ENCODE measurements at places on chromosomes 2 and 18. TPM values are rescaled to one million over a fixed set of nuclear protein-coding genes. Genes with fewer than 3 reads are reported as not detected.

The UGT1A6 gene
- total RNA-seq, result not detected

The DCDC2C gene
- total RNA-seq, result not detected

The HOXD1 gene
- total RNA-seq, result 1.8 TPM

The SP9 gene
- not detected for total RNA-seq

The MAP3K20 gene
- total RNA-seq, result 63.3 TPM

The CFAP65 gene
- not detected for total RNA-seq

The MSGN1 gene
- total RNA-seq, result not detected

The DSEL gene
- total RNA-seq, result 20.7 TPM

The ICA1L gene
- total RNA-seq, result 10.3 TPM

The SEPTIN10 gene
- 106 TPM for total RNA-seq

The SERPINB4 gene
- not detected for total RNA-seq

The DSC3 gene
- total RNA-seq, result 1.1 TPM

The SNORC gene
- total RNA-seq, result 0.57 TPM

The ALKAL2 gene
- 0.98 TPM for total RNA-seq

The GALR1 gene
- total RNA-seq, result 0.22 TPM

The RABL2A gene
- total RNA-seq, result 5.7 TPM

The NHEJ1 gene
- 19.4 TPM for total RNA-seq

The GPBAR1 gene
- total RNA-seq, result 10.9 TPM

The MROH2A gene
- total RNA-seq, result not detected

The GTF2A1L gene
- total RNA-seq, result 1.7 TPM

The CROCC2 gene
- total RNA-seq, result not detected

The CAPN13 gene
- not detected for total RNA-seq

The CNTNAP5 gene
- total RNA-seq, result not detected

The COQ10B gene
- 23.4 TPM for total RNA-seq

The FASTKD2 gene
- 29.1 TPM for total RNA-seq

The ABCG5 gene
- total RNA-seq, result not detected

The G6PC2 gene
- not detected for total RNA-seq

The AFF3 gene
- total RNA-seq, result 5.5 TPM

The UPP2 gene
- total RNA-seq, result not detected

The IL36B gene
- total RNA-seq, result not detected

The NPAS2 gene
- 4.7 TPM for total RNA-seq

The CAPN14 gene
- 0.22 TPM for total RNA-seq

The EGR4 gene
- not detected for total RNA-seq

The CYTIP gene
- total RNA-seq, result 11.4 TPM

The TNS1 gene
- total RNA-seq, result 1,168 TPM

The MFF gene
- total RNA-seq, result 90.9 TPM

The NEURL3 gene
- total RNA-seq, result 3.6 TPM

The ABHD1 gene
- total RNA-seq, result not detected

The WDFY1 gene
- total RNA-seq, result 55.2 TPM

The ESPNL gene
- 0.22 TPM for total RNA-seq

The GPR39 gene
- not detected for total RNA-seq

The ITGA4 gene
- 10.9 TPM for total RNA-seq

The GNAL gene
- 20.7 TPM for total RNA-seq

The BOLA3 gene
- total RNA-seq, result 43.0 TPM

The SPC25 gene
- total RNA-seq, result not detected

The PLA2R1 gene
- 20.6 TPM for total RNA-seq

The LYPD1 gene
- 0.66 TPM for total RNA-seq

The ABI2 gene
- total RNA-seq, result 14.1 TPM

The FBXO41 gene
- total RNA-seq, result 4.9 TPM

The DIS3L2 gene
- total RNA-seq, result 30.9 TPM

All from subcutaneous adipose tissue (tissue), 4 donors.